ENCODE measurements at places on chromosomes 2 and 18.

- no peak for DNase-seq
These were observed 41.1 kb downstream of the ACOXL start for GRCh38 chr2:110773401-110773921.

GRCh38 chr18:44594799-44595467 is 85.8 kb upstream of the SETBP1 start:
- no peak for DNase-seq

GRCh38 chr2:226991663-226992062 is 155.8 kb downstream of the RHBDD1 start:
- DNase-seq: no peak

- no peak for DNase-seq
These were observed 29.2 kb upstream of the ATP6V1B1 start for GRCh38 chr2:70906439-70907005.

GRCh38 chr2:3572620-3573019 is 2.4 kb upstream of the RPS7 start:
- no peak for DNase-seq

DNA sequence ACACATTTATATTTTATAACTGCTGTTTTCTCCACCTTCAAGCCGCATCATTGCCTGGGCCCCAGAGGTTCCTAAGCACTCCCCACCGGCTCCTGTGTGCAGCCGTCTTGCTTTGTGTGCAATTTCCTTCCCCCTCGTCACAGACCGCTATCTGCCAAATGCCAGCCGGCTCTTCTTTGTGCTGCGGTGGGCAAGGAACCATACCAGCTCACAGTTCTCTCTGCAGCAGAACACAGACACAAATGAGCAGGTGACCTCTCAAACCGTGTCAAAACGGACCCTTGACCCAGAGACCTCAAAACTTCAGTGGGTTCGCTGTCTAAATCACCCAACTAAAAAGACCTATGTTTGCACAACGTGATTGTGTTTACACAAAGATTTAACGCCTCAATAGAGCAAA is 58.2 kb downstream of the KLF7 start:
- DNase-seq: peak; percentile 20

GRCh38 chr2:223122781-223123180 is 70.8 kb downstream of the KCNE4 start:
- DNase-seq: peak; percentile 34

GRCh38 chr2:148300544-148300943 is 279.7 kb downstream of the MBD5 start:
- no peak for DNase-seq

- no peak for DNase-seq
These were observed 69.7 kb downstream of the FHOD3 start for GRCh38 chr18:36366994-36367839.

DNA sequence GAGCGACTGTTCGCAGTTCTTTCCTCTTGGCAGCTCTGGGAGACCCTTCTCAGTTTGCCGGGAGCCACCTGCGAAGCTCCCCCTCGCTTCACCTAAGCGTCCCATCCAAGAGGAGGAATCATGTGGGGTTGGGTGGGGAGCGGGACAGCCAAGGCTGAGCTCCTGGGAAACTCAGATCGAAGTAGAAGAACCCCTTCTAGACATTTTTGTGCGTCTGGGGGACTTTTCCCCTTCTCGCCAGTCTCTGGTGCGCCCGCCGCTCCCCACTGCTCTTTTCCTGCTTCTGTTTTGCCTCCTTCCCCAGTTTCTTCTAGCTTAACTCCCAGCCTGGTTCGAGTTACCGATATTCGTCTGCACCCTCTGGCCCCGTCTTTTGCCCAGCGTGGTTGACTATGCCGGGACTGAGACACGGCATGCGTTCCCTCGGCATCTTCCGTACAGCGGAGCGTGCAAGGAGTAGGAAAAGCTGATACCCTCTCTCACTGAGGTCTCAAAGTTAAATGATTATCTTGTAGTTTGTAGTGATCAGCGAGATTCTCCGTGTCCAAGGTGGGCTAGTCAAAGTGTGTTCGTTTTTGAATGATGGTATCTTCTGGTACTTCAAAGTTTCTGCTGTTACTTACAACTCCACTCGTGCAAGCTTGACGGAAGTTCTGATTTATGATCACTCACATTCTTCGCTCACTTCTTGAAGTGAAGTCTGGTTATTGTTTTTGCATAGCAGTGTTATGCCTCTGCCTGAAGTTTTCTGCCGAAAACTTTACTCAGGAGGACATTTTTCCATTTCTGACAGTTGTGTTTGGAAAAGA is 664 bp downstream of the CAMKMT start:
- no peak for DNase-seq

- DNase-seq: no peak
These were observed 59.7 kb downstream of the EPC2 start for GRCh38 chr2:148704247-148704646.

- DNase-seq: no peak
These were observed 8.0 kb upstream of the SERTAD2 start for GRCh38 chr2:64661741-64662169.

- no peak for DNase-seq
These were observed 36.7 kb upstream of the ST8SIA5 start for GRCh38 chr18:46793565-46793964.

GRCh38 chr2:239379641-239380170 is 21.1 kb downstream of the HDAC4 start:
- DNase-seq: no peak

GRCh38 chr2:173048897-173049661 is 26.6 kb upstream of the MAP3K20 start:
- no peak for DNase-seq

DNA sequence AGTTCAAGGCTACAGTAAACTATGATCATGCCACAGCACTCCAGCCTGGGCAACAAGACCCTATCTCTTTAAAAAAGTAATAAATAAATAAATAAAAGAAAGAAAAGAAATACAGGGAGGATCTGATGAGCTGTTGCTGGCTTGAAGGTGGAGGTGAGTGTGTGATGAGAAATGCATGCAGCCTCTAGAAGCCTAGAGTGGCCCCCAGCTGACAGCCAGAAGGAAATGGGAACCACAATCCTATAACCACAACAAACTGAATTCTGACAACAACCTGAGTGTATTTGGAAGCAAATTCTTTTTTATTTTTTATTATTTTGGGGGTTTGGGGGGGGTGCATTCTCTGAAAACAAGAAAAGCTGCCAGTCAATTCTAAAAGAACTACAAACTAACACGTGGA is 14.6 kb downstream of the NOL10 start:
- no peak for DNase-seq

DNA sequence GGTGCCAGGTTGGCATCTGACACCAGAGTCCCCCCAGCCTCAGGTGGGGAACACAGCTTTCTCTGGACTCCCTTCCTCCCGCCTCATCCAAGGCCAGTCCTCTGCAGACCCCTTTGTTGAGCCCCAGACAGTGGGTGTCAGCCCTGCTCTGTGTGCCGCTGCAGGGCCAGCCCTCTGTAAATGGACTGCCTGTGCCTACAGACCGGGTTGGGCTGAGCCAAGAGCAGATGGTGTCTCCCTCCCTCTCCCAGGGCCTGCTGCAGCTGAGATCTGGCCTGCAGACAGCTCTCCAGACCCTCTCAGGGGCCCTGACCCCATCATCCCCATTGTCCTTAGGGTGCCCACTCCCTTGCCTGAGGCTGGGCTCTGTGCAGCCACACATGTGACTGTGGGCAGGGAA is 160.8 kb downstream of the KLHL29 start:
- no peak for DNase-seq

- no peak for DNase-seq
These were observed 36.3 kb upstream of the SLC8A1 start for GRCh38 chr2:40488101-40488601.

GRCh38 chr18:67410075-67411070 is 106.1 kb downstream of the DSEL start:
- DNase-seq: no peak

GRCh38 chr2:235025800-235026536 is 74.2 kb downstream of the SH3BP4 start:
- DNase-seq: no peak

- DNase-seq: no peak
These were observed 55.1 kb upstream of the MAP4K3 start for GRCh38 chr2:39492095-39492590.

DNA sequence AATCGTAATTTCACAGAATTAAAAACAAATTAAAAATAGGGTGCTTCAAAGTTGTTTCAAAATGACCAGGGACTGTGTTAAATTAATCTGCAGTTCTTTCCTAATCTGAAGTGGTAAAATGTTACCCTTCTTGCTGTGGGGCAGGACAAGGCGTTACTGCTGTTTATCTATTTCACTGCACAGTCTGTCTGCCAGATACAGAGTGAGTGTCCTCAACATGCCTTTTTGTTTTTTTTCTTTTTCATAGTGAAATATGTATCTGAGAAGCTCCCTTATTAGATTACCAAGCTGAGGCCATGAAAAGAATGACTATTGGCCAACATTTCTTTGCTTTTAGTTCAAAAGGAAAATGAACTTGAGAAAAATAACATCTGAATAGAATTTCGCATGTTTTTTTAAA is 38.0 kb downstream of the KCTD1 start:
- no peak for DNase-seq

DNA sequence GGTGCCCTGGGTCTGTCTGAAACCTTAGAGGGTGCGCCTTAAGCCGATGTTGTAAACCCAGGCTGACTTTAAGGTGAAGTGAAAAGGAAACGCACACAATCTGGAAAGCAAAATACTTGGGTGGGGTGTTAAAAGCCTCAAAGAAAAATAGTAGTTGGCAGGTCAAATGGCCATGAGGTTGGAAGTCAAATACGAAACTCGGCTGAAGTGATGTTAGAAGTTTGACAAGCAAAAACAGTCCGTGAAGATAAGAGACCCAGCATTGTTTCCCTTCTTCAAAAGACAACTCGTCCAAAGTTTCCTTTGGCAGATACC is 1.4 kb upstream of the CDC42EP3 start:
- DNase-seq: no peak

DNA sequence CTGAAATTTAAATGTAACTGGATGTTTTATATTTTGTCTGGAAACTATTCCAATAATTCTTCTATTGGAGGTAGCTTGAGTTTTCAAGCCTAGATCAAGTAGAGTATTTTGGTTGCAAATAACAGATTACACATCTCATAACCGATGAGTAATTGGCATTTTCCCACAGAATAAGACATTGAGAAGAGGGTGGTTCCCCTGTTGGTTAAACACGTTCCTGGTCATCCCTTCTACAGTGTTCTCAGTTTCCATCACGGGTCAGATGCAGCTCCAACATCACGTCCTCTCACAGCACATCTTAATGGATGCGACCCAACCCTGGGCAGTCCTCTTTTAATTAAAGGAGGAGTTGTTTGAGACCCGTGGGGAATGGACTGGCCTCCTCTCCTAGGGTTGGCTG is 149.0 kb upstream of the ZNF516 start:
- no peak for DNase-seq

DNA sequence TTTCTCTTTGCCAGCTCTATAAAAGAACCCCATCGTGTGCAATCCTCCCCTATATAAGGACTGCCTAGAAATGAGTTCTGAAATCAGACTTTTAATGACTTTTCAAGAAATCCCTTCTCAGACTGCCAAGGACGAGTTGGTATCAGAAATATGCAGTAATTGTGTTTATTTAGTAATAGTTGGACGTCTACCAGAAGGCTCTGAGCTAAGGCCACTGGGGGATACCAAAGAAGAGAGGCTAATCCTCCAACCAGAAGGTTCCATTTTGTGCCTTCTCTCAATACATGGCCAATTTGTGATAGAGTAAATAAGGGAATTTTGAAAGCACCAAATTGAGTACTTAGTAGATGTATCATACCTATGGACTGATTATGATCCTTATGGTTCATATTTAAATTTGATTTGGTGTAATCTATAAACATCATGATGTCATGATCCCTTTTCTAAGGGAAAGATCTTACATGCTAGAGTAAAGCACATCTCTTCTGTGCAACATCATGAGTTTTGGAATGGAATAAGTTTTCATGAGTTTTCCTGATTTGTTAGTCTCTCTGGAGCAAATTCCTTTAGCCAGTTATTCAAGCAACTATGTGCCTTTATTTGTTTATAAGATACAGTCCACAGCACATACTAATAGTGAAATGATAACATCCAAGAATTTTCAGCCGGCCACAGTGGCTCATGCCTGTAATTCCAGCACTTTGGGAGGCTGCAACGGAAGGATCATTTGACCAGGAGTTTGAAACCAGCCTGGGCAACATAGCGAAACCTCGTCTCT is 82.2 kb upstream of the LTBP1 start:
- DNase-seq: no peak

GRCh38 chr2:10985260-10985659 is 73.5 kb downstream of the KCNF1 start:
- no peak for DNase-seq

DNA sequence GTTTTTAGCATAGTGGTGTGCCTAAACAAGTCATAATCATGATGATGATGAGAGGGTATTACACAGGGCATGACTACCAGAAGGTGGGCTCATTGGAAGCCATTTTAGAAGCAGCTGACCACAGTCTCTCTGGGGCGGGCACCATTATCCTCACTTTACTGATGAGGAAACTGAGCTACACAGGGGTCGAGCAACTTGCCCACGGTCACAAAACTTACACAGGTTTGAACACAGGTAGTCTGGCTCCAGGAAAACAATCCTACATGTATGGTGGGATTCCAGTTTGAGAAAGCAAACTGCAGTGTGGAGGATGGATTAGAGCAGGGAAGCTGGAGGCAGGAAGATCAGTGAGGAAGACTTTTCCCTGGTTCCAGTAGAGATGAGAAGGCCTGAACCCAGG is 6.2 kb downstream of the RHOB start:
- DNase-seq: no peak

- DNase-seq: no peak
These were observed 58.0 kb upstream of the ZBTB7C start for GRCh38 chr18:48467231-48467630.

- DNase-seq: no peak
These were observed 3.8 kb downstream of the TGIF1 start for GRCh38 chr18:3453540-3454364.

DNA sequence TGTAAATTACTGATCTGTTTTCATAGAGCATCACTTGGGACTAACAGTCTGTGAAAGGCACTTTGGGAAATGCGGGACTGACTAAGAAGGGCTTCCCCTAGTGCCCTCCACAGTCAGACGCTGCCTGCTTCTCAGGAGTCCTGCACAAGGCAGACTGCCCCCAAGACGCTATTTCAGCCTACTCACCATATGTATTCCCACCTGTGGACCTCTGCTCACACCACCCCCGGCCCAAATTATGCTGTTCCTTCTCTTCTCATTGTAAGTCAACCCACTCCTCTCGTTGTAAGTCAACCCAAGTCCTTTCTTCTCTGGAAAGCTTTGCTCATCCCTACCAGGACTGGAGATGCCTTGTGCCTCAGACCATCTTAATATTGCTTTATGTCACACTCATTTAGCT is 175.3 kb downstream of the GFPT1 start:
- no peak for DNase-seq

DNA sequence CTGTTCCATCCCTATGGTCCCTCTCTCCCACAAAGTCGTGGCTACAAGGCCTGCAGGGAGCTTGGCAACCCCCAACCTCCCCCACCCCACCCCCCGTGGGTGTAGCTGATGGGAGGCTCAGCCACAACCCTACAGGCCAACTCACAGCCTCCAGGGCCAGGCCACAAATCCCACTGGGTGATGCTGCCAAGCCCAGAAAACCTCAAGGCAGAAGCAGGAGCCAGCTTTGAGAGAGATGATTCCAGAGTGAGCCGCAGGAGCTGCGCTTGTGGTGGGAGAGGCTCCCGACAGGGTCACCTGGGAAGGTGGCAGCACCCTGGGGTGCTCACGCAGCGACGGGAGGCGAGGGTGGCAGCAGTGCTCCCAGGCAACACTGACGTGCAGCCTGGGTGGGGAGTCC is 44.8 kb downstream of the ADCY3 start:
- no peak for DNase-seq

- DNase-seq: no peak
These were observed 65.7 kb downstream of the TRABD2A start for GRCh38 chr2:84815146-84815545.

Measured in NCI-H2081 treated with DMSO at 0.1 percent for 48 hours (cell line).